T-helper 17 cell (primary cell): ENCODE measurements at places on chromosomes 12 and 14.

DNA sequence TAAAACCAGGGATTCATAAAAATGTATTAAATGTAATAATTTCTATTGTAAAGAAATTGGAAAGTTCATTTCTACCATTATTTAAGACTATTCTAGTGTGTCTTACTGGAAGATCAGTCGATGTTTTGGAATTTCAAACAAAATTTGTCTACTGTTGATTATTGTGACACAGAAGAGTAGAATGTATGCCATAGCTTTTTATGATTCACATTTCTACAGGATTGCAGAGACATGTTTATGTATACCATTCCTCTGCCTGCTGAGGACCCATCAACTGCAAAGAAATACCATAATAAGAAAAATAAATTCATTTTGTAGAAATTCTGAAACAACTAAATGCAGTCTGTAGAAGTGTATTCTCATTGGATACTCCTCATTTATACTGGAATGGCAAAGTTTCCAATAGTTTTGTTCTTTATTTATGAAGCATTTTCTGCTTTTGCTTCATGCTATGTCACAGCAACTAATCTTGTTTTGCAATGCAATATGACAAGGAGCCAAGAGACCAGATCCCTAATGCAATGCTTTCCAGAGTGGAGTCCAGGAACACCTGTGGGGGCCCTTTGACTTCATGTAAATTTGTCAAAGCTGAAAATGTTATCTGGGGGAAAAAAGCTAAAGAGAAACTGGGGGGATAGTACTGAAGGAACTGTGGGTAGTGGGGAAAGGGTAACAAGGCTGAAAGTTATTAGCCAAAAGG is 172.9 kb upstream of the LRIG3 start:
- DNase-seq: no peak

DNA sequence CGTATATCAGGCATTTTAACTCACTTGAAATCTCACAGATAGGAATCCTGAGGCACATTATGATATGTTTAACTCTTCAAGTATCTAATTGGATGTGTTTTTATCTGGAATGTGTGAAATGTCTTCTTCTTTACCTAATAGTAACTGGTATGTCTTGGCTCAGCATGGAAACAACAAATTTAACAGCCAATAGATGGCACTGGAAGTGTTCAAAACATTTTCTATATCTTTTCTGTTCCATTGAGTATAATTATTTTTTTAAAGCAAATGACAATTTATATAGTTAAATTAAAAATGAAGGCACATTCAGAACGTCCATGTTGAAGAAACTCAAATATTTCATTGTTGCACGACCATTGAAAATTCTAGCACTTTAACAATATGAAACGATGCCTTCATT is 164.6 kb upstream of the SLC16A7 start:
- DNase-seq: no peak

DNA sequence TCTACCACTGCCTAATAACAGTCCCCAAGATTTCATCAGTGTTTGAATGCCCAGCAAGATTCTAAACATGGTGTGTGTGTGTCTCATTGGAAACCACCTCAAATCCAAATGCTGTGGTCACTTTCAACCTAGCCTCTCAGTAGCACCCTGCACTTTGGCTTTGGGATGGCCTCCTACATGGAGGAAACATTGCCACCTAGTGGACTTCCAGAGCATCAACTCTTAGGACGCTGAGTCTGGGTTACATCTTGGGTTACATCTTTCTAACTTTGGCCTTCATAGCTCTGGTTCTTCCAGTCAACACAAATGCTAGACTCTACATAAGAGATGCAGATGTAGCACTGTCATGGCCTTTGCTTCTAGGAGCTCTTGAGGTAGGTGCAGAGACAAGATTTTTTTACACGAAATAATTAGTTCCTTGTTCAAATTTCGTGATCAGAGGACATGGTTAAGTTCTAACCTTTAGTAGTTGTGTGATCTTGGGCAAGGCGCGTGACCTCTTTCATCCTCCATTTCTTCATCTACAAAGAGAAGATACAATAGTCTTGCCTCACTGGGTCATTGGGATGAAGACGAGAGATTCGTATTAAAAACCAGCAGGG is 113.5 kb upstream of the VASH1 start:
- no peak for DNase-seq

DNA sequence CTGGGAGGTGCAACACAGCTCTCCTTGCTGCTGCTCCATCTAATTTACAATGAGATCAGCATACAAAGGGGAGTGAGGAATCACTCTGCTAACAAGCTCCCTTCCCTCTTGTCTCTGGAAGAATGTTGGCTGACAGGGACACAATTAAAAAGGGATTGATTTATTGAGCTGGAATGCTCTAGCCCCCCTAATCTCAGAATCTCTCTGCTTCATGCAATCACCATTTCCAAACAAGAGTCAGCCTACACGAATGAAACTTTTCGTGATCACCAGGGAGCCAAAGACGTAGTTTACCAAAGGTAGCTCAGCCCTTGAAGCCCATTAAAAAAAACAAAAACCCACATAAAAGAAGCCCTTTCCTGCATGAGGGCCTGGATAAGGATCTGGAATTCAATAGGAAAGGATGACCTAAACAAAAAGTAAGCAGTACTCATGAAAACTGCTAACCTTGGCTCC is 223.8 kb downstream of the C12orf75 start:
- no peak for DNase-seq

GRCh38 chr14:98510392-98510791 is 761.6 kb downstream of the BCL11B start:
- no peak for DNase-seq

GRCh38 chr14:59313144-59313651 is 124.7 kb downstream of the DAAM1 start:
- DNase-seq: no peak

DNA sequence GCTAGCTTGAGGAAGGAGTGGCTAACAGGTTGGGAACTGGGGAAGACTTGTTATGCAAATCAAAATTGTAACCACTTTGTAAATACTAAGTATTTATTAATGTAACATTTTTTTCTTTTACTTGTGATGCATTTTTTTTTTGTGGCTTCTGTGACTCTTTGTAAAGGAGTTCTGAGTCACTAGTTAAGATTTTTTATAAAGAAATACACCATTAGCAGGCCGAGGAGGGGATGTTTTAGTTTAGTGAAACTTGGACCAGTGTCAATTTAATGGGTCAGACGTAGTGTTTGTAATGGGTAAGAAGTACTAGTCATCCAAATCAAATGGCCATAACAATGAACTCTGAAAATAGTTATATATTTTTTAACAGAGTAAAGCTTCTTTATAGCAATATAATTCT is 43.1 kb downstream of the AKAP6 start:
- no peak for DNase-seq

DNA sequence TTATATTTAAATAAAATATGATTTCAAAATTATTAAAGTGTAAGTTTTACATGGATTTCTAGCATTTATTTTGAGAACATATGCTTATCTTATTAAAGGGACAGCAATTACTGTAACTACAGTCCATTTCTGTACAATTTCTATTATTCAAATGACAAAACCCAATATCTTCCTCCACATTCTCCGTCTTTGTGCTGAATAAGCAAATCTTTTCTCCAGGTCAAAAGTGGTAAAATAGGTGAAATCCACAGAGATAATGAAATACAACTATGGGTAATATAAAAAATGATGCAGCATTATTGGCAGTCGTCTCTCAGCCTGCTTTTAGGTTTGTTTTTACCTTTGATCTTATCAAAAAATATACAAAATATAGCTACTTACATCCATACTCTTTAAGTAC is 79.4 kb upstream of the OTX2 start:
- DNase-seq: no peak

GRCh38 chr12:64621257-64621942 is 11.1 kb downstream of the RASSF3 start:
- no peak for DNase-seq

DNA sequence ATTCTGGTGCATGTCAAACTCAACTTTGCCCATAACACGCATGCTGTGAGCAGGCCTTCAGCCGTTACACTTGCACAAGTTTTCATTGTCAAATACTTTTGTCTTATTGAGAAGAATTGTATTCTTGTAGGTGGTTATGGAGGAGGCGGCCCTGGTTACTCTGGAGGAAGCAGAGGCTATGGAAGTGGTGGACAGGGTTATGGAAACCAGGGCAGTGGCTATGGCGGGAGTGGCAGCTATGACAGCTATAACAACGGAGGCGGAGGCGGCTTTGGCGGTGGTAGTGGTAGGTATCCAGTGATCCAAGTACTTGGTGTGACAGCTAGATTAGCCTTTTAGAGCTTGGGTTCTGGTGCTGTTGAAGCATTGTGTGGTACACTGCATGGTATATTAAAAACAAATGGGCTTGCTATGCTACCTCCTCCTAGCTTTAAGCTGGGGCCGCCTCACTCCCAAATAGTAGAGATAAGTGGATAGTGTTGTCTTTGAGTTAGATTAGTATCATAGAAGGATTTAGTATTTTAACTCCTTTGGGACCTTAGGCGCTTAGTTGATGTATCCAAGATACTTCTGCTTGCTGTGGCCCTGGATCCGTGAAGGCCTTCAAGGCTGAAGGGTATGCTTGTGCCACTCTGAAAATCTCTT is 2.5 kb downstream of the HNRNPA1 start:
- DNase-seq: no peak

DNA sequence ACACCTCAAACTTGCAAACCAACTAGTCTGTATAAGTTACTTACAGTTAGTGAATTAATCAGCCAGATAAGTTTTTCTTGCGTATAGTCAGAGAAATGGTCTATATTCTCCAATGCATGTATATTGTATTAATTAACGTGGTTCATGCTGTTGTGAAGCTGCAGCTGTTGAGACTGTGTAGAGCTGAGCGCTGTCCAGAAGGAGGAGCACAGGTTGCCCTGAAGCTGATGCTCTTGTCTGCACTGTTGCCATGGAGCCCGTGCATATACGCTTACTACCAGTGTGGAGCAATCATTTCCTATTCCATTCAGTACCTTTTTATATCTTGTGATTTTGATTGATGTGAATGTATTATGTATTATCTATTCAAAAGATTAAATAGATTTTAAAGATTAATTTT is 74.3 kb upstream of the ARID2 start:
- DNase-seq: peak; percentile 12

GRCh38 chr14:79036441-79036840 is 866.3 kb downstream of the NRXN3 start:
- DNase-seq: no peak

- DNase-seq: no peak
Measured at GRCh38 chr14:105376521-105377440, 21.6 kb upstream of the TEX22 start.

- no peak for DNase-seq
Measured at GRCh38 chr12:14828892-14829291, 14.4 kb downstream of the ART4 start.

GRCh38 chr12:65372574-65372973 is 94.1 kb downstream of the MSRB3 start:
- no peak for DNase-seq

DNA sequence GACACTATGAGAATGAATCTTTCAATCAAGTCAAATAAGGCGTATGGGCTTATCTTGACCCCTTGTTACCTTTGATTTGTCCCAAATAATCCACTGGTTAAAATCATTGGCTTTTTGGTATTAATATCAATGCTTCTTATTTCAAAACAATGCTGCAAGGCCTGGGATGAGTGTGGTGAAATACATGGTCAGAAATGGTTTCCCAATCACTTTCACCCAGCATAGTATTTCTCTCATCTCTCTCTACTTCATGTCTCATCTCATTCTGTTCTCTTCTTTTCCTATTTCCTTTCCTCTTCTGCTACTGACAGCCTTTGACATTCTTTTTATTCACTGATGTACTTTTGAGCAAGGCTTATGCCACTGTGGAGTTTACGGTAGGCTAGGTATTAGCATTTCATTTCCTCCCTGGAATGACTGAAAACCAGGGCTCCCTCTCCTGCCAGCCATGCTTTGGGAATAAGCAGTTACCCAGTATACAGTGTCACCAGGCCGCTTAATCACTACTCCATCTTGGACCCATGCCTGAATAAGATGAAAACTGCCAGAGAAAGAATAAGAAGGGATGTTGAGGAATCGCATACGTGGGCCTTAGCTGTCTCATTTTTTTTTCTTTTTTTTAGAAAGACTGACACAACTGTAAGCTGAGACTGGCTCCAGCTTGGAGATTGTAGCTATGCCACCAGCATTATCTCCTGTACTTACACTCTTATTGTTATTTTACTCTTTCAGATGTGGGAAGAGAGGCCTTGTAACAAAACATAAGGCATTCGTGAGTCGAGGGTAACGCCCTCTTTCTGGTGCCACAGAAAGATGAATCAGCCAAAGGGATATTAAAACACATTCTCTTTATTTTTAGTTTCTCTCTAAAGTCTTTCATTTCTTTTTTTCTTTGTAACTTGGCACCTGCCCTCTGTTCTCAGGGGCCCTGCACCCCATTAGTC is 53.5 kb downstream of the IGF1 start:
- no peak for DNase-seq
